ENCODE measurements at places on chromosomes 7 and 10. TPM values are rescaled to one million over a fixed set of nuclear protein-coding genes. Genes with fewer than 3 reads are reported as not detected.

ARHGEF5 gene
- 4.7 TPM for polyA plus RNA-seq

NUPR2 gene
- not detected for polyA plus RNA-seq

SLC13A1 gene
- not detected for polyA plus RNA-seq

KLHDC10 gene
- 28.5 TPM for polyA plus RNA-seq

- peak; percentile 63 for DNase-seq
Measured at GRCh38 chr7:2870471-2870931, 26.4 kb upstream of the GNA12 start.

DNA sequence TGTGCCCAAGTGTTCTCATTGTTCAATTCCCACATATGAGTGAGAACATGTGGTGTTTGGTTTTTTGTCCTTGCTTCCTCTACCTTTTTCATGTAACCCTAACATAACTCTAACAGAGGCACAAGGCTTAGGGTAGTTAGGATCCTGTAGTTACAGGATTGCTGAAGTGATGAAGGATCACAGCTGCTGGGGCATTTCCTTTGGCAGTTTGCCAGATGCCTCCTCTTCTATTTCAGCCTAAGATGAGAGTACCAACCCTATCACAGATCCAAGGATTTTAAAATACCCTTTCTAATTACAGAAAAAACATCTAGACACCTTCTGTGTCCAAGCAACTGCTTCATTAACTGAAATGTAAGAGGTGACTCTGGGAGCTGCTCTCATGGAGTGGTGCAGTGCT is 141.7 kb upstream of the COL1A2 start:
- DNase-seq: no peak

DNA sequence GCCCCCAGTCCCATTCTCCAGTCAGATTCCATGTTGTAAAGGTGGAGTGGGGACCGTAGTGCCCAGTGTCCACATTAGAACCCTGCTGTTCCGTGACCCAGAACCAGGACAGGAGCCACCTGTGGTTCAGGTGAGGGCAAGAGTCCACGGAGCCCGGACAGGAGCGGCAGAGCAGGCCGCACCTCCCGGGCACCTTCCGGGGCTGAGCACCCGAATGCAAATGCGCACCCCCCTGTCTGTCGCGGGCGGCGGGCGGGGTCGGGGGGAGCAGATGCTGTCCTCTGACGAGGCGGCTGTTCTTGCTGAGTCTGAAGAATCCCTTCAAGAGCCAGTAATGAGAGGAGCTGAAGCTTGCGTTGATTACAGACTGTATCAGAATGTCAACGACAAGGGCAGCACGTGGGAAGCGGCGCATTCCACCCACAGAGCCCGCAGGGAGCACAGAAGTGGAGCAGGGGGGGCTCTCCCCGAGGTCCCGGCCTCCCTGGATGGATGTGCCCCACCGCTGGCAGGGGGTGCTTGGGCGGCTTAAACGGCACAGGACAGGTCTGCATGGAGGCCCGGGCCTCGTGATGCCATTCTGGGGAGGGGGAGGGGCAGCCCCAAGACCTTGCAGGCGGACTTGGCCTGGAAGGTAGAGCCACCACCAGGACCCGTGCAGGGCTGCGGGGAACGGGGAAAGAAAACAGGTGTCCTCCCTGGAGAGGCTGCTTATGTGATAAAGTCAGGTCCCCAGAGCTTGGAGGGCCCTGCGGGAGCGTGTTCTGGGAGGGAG is 407.5 kb upstream of the RNF32 start:
- DNase-seq: no peak

GRCh38 chr7:1927937-1928644 is 258.0 kb downstream of the ELFN1 start:
- no peak for DNase-seq

DNA sequence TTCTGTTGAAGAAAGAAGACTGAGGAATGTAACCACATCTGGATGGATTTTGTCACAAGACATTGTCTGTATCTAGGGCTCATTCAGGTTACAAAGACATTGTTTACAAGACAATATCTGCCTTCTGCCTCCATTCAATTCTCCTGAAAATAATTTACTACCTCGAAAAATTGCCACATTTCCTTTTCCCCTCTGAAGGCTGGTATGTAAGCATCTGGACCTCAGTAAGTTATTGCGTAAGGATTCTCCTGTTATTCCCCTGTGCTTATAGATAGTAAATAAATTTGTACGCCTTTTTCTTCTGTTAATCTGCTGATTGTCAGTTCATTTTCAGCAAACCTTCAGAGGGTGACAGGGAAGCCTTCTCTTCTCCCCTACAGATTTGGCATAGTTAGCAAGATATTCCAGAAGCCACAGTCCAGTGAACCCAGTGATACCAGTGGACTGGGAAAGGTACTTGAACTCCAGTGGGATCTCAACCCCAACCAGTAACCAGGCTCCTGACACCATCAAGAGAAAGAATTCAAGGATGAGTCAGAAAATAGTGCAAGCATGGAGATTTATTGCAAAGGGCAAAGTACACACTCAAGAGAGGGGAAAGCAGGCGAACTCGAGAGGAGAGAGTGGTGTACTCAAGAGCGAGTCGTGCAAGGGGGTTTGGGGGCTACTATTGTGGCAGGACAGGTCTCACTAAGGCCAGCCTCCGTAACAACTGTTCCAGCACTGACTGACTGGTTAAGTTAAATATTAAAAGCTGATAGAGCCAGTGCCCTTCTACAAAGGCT is 706.9 kb upstream of the GHITM start:
- no peak for DNase-seq
